Activated T-helper 1 cell treated with anti-CD3 and anti-CD28 coated beads, Interleukin-12 subunit alpha, Interleukin-12 subunit beta, Interleukin-2, Interleukin-4 antibody, amounts not matched to agents 30 ng/mL and 10 ng/mL and 1 ng/mL, durations not matched to agents 14 hours and 24 hours and 36 hours (primary cell): ENCODE measurements at places on chromosomes 12 and 14.

GRCh38 chr12:15446807-15447206, 124.5 kb downstream of the PTPRO start:
- peaks cover 11% of the 10 kb centered on the region for H3K27me3 ChIP-seq
- H3K4me1 ChIP-seq = no peaks in the 10 kb centered on the region
- H3K27ac ChIP-seq = no peak overlapping the region
- no peaks in the 10 kb centered on the region for H3K36me3 ChIP-seq
- H3K4me3 ChIP-seq = no peak overlapping the region

DNA sequence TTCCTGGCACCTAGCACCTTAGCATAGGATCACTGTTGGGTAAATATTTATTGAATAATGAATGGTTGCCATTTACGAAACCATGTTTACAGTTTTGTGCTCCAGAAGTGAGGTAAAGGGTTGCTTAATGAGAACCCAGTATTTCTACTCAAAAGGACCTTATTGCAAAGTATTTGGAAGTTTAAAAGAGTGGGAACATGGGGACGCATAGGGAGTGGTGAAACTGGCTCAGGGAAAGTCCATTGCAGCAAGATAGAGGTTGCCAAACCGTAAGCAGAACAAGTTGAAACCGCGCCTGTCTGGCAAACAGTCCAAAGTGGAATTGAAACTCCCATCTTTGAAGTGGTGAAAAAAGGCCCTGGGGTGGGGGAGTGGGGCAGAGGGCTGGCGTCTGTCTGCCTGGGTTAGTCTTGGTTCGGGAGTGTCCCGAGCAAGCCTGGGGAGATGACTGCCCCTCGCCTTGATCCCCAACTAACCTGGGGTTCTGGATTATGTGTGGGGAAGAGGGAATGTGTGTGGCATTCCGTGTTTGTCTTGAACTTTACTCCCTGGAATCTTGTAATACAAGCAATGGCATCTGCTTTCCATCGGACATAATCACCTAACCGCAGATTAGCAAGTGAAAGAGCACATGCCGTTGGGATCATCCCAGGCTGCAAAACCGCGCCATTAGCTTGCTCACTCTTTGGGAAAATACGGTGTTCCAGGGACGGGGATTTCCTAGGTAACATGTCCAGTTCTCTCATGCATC, 7.2 kb downstream of the ALDH2 start:
- H3K27ac ChIP-seq = no peak overlapping the region
- H3K4me1 ChIP-seq = peaks cover 6% of the 10 kb centered on the region
- H3K36me3 ChIP-seq = no peaks in the 10 kb centered on the region
- peaks cover 11% of the 10 kb centered on the region for H3K27me3 ChIP-seq

- H3K27me3 ChIP-seq = peaks cover 2% of the 10 kb centered on the region
- DNase-seq = no peak
- no peaks in the 10 kb centered on the region for H3K36me3 ChIP-seq
- no peaks in the 10 kb centered on the region for H3K4me1 ChIP-seq
- no peak overlapping the region for H3K4me3 ChIP-seq
Measured at GRCh38 chr14:58060898-58061297, 91.1 kb downstream of the ARMH4 start.

DNA sequence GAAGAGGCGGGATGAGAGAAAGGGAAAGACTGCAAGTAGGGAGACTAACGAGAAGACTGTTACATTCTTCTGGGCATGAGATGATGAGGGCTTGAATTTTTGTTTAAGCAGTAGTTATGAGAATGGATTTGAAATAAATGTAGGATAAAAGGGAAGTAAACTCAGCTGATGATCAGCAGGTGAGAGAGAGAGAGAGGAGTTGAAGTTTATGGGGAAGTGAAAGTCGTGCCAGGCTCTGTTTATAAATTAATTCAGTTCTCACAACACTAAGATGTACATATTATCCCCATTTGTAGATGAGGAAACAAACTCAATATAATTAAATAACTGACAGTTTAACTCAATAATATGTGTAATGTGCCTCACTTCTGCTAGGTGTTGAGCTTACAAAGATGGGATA, 170.0 kb upstream of the RMST start:
- DNase-seq = no peak
- no peak overlapping the region for H3K27ac ChIP-seq
- H3K36me3 ChIP-seq = no peaks in the 10 kb centered on the region
- no peaks in the 10 kb centered on the region for H3K4me1 ChIP-seq
- H3K27me3 ChIP-seq = no peaks in the 10 kb centered on the region

DNA sequence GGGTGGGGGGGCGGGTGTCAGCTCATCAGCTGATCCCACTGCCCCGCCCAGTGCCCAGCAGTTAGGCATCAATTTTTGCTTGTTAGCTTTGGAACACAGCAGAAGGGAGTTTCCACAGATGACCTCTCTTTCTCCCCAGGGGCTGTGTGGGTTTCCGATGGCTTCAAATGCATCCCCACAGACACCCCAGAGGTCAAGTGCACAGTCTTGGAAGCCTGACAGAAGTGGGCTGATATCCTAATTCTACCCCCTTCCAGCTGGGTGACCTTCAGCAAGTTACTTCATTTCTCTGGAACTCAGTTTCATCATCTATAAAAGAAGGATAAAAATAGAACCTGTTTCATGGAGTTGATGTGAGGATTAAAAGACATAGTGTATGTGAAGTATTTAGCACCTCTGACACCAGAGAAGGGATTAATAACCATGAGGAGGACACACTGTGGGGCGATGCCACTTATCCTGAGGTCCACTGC, 22.0 kb downstream of the TTC9 start:
- DNase-seq = no peak
- no peak overlapping the region for H3K4me3 ChIP-seq
- H3K27ac ChIP-seq = no peak overlapping the region
- peaks cover 21% of the 10 kb centered on the region for H3K36me3 ChIP-seq
- H3K27me3 ChIP-seq = no peaks in the 10 kb centered on the region
- peaks cover 68% of the 10 kb centered on the region for H3K4me1 ChIP-seq

GRCh38 chr12:9928607-9929006, 3.6 kb downstream of the CLEC2A start:
- H3K4me3 ChIP-seq = no peak overlapping the region
- DNase-seq = no peak
- H3K36me3 ChIP-seq = no peaks in the 10 kb centered on the region
- H3K27me3 ChIP-seq = peaks cover 28% of the 10 kb centered on the region

GRCh38 chr12:125634813-125635212, 569.6 kb downstream of the AACS start:
- no peaks in the 10 kb centered on the region for H3K4me1 ChIP-seq
- DNase-seq = no peak
- no peaks in the 10 kb centered on the region for H3K36me3 ChIP-seq
- H3K27me3 ChIP-seq = no peaks in the 10 kb centered on the region

DNA sequence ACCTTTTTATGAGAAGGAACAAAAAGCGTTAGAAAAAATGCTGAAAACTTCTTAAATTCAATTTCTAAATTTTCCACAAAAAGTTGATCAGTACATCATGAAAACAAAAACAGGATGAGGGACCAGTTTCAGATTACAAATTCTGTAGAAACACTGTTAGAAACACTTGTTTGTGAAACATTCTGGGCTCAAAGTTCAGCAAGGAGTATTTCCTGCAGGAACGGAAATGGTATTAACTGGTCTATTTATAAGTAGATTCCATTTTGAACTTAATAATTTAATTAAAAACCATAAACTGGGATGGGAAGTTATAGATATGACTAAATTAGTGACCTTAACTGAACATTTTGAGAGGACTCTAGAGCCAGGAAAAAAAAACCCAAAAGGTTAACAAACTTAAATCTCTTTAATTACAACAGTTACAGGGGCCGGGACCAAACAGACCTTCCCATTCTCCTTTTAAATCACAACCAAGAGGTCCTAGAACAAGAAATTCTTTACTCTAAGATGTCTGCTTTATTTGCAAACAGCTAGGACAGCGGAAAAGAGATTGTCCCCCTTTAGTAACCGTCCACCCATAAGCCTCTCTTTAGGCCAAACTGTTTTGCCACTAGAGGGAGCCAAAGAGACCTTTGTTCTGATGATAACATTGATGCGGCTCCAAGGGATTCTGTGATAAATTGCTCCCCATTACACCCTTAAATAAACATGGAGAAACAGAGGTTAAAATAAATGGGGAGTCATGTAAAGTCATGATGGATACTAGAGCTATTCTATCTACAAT, 69.0 kb upstream of the RERGL start:
- H3K27me3 ChIP-seq = peaks cover 2% of the 10 kb centered on the region
- H3K27ac ChIP-seq = no peak overlapping the region
- no peak for DNase-seq
- no peaks in the 10 kb centered on the region for H3K4me1 ChIP-seq

DNA sequence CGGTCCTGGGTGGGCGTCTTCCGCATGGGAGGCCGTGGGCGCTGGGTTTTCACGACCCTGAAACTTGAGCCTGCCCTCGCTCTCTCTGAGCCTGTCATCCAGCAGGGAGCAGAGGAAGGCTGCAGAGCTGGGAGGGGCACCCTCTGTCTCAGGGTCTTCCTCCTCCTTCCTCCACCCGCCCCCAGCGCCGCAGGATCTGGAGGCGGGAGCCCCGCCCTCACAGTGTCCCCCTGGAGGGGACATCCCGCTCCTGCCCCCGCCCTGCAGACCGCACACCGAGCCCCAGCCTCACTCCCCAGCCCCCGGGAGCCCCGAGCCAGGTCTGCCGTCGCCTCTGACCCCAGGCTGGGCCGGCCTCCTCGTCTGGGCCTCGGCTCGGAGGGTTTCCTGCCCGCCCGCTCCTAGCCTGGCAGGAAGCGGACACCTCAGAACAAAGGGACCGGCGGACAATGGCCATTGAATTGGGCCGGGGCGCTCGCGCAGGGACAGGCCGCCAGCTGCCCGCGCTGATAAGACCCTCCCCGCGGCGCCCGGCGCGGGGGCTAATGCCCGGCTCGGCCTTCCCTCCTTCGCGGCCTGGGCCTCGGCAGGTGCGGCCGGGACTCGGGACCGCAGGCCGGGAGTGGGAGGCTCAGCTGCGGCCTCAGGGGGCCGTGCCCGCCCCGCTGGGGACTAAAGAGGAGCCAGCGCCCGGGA, 15.3 kb upstream of the NUDT14 start:
- no peak overlapping the region for H3K4me3 ChIP-seq
- DNase-seq = no peak
- peaks cover 12% of the 10 kb centered on the region for H3K4me1 ChIP-seq
- H3K27me3 ChIP-seq = peaks cover 18% of the 10 kb centered on the region

DNA sequence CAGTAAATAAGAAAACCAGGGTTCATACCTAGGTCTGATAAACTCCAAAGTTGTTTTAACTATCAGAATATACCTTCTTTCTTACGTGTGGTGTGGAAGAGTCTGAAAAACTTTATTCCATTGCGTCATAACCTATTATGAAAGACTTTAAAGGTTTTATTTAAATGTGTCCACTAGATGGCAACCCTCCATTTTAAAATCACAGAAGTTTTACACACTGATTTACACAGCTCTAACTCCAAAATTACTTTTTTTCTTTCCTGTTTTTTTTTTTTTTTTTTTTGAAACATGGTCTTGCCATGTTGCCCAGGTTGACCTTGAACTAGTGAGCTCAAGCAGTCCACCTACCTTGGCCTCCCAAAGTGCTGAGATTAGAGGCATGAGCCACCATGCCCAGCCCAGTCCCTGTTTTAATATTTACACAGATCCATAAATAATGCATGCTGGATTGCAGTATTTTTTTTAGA, 17.3 kb upstream of the TMPRSS12 start:
- H3K36me3 ChIP-seq = no peaks in the 10 kb centered on the region
- no peak overlapping the region for H3K4me3 ChIP-seq
- H3K27me3 ChIP-seq = no peaks in the 10 kb centered on the region
- peak overlapping the region; percentile 69 for H3K27ac ChIP-seq
- peaks cover 10% of the 10 kb centered on the region for H3K4me1 ChIP-seq

- H3K27me3 ChIP-seq = no peaks in the 10 kb centered on the region
- H3K27ac ChIP-seq = no peak overlapping the region
- H3K36me3 ChIP-seq = no peaks in the 10 kb centered on the region
- no peaks in the 10 kb centered on the region for H3K4me1 ChIP-seq
- no peak overlapping the region for H3K4me3 ChIP-seq
- DNase-seq = no peak
Measured at GRCh38 chr14:63134801-63135200, 69.4 kb upstream of the RHOJ start.

GRCh38 chr14:48229091-48229490, 553.7 kb upstream of the MDGA2 start:
- H3K27ac ChIP-seq = no peak overlapping the region
- no peaks in the 10 kb centered on the region for H3K27me3 ChIP-seq
- no peaks in the 10 kb centered on the region for H3K4me1 ChIP-seq
- no peaks in the 10 kb centered on the region for H3K36me3 ChIP-seq
- H3K4me3 ChIP-seq = no peak overlapping the region
- DNase-seq = no peak

DNA sequence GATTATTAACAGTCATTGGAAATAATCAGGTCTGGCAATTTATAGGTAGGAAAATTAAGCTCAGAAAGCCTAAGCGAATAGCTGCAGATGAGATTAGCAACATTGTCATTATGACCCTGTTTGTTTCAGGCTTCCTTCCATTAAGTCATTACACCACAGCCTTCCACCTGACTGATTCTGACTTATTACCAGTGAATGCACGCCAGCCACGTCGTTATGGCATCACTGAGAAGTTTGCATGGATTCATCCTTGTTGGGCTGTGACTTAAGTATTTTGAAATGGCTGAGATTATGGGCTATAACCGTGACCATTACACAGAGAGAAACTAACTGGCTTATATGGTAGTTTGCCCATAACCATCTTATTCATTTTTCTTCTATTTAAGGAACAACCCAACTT, 18.6 kb downstream of the RASSF8 start:
- DNase-seq = no peak
- H3K27ac ChIP-seq = no peak overlapping the region
- H3K4me1 ChIP-seq = no peaks in the 10 kb centered on the region
- H3K36me3 ChIP-seq = no peaks in the 10 kb centered on the region
- peaks cover 10% of the 10 kb centered on the region for H3K27me3 ChIP-seq
